ENCODE measurements at places on chromosomes 1 and 21.
A peak's percentile ranks its signal among the peaks of the same experiment; 100 is the strongest.

- no peak for DNase-seq
These were observed 11.4 kb downstream of the EDEM3 start for GRCh38 chr1:184743062-184743756.

DNA sequence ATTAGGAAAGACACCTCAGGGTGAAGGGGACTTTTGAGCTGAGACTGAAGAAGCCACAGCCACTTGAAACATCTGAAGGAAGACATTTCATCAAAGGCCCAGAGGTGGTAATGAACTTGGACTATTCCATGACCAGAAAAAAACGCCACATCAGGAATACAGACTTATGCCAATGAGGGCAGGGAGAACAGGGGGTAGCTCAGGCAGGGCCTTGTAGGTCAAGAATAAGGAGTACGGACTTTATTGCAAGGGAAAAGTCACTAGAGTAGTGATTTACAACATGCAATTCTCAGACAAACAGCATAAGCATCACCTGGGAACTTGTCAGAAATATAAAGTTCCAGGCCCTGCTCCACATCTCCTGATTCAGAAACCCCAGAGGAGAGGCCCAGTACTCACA lies 11.8 kb downstream of the TP53BP2 start:
- DNase-seq = no peak

DNA sequence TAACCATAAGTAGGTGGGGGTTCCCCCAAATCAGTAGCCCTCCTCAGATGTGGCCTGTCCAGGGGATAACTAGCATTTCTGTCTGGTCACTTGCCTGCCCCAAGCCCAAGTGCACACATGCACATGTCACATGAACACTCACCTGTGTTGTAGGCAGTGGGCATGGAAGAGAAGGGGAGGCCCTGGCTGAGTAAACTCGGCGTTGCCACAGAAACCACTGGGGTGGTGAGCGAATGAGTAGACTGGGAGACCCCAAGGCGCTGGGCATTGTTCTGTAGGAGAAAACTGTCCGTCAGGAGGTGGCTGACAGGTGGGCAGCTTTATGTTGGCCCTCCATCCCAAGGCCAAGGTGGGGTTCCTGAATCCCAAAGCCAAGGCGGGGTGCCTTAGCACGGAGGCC lies 25.6 kb downstream of the MEF2D start:
- DNase-seq = no peak

DNA sequence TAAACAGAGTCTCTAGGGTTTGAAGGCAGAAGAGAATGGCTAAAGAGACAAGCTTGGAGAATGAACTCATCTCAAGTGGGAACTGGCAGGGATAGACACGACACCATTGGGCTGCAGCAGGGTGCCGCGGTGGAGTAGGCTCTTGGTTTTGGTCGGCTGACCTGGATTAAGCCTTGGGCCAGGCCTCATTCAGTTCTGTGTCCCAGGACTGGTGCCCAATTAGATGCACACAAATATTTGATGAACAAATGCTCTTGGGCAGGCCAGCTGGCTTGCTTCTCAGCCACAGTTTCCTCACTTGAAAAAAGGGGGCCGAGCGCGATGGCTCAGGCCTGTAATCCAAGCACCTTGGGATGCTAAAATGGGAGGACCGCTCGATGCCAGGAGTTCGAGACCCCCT lies 53.4 kb upstream of the CITED4 start:
- no peak for DNase-seq

- DNase-seq = no peak
These were observed 29.3 kb downstream of the NUP133 start for GRCh38 chr1:229478852-229479251.

DNA sequence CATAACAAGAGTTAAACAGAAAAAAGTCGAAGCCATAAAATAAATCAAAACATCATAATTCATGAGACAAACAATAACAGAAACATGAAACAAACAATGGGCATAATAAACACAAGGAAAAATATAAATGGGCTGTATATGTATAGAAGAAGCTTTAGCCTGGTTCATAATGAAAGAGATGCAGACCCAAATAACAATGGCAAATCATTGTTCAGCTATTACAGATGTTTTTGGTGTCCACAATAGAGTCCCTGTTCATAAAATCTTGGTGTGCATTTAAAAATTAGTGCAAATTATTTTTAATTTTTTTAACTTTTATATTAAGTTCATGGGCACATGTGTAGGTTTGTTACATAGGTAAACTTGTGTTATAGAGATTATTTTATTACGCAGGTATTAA lies 1185.9 kb upstream of the B3GALT2 start:
- no peak for DNase-seq

GRCh38 chr1:17618558-17619247 lies 79.2 kb downstream of the ARHGEF10L start:
- DNase-seq = no peak

DNA sequence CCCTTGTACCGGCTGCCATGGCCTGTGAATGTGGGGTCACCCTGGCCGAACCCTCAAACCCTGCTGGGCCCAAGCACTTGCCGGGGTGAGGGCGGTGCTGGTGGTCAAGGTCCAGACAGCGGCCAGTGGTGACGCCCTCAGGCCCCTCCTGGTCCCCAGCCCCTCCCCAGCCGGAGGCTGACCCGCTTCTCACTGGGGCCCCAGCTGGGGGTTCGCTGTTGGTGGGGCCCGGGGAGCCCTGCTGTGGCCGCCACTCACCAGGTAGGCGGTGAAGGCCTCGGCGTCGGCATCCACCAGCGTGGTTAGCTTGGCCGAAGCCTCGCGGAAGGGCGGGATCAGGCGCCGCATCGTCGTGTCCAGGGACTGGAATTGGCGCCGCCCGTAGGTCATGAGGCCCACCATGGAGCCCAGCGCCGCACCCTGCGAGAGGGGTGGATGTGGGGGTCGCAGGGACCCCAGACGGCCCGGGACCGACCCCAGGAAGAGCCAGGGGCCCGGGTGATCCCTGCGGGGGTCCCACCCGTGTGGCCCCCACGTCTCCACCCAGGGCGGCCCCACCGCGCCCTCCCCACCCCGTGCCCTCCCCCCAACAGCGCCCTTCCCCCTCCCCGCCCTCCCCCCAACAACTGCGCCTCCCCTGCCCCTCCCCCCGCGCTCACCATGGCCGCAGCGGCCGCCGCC lies 10.1 kb downstream of the FTCD start:
- DNase-seq = no peak

DNA sequence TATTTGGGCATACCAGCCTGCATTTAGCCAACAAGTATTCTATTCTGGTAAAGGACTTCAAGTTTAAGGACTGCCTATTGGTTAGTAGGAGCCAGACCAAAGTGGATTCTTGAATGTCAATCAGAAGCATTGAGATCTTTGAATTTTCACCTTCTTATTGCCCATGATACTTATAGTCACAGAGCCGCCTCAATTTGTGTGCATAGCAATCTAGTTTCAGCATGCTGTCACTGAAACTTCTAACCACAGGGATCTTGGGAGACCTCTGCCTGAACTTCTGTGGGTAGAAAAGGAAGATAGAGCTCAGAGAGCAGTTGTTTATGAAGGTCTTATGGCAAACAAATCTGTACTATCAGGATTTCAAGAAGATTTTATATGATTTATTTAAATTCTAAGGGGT lies 501.4 kb upstream of the USP24 start:
- no peak for DNase-seq

DNA sequence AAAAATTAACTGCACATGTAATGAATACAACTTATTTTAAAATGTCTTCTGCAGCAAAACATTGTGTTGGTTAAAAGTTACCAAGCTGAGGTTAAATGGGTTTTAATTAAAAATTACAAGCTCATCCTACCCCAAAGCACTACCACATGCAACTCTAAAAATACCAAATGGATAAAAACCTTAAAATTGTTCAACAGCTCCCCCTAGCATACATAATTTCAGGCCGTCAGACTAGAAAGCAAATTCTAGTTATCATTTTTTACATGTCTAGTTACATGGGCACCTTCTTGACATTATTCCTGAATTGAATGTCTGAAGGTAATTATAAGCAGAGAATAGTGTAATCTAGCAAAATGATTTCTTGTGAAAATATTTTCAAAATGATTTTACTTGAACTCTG lies 176.5 kb downstream of the C1orf21 start:
- no peak for DNase-seq

DNA sequence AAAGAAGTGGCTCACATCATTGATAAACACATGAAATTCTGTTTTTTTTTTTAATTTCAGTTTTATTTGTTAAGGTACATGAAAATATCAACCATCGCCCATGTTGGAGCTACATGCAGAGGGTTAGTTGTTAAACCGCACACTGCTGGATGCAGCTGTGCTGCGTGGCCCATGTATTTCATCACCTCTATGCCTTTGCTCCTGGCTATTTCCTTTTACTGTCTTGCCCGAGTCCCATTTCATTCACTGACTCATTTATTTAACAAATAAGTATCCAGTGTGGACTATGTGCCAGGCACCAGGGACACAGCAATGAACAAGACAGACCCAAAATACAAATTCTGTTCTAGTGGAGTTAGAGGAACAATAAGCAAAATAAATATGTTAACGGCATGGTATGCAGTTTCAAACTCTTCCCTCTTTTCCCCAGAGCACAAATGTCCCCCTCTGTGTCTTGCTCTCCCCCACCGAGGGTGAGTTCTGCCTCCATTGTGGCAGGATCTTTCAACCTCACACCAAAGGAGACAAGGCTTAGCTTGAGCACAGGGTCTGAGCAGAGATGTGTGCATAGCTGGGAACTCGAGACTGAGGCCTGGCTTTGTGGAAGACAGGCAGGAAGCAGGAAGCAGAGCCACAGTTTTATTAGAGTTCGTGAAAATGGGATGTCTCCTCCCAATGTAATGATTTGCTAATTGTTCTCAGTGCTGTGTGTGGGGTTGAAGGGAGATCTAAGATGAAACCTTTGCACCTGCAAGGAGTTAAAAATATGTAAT lies 44.6 kb downstream of the MAN1C1 start:
- no peak for DNase-seq

DNA sequence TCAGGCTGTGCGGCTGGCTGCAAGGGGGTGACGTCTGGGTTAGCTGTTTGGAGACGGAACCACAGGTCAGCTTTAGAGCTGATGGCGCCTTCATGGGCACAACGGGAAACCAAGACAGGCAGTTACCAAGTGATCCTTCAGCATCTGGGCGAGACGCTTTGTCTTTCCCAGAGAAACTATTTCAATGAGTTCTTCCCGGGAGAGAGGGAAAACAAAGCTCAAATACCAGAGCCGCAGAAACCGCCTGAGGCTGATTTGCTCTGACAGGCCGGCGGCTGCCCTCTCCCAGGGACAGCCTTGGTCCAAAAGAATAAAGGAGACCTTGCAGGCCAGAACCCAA lies 76.5 kb downstream of the CD58 start:
- no peak for DNase-seq

GRCh38 chr1:17278996-17279830 lies 28.8 kb upstream of the PADI4 start:
- no peak for DNase-seq

GRCh38 chr1:74504125-74504932 lies 8.1 kb downstream of the LRRC53 start:
- peak; percentile 61 for DNase-seq

DNA sequence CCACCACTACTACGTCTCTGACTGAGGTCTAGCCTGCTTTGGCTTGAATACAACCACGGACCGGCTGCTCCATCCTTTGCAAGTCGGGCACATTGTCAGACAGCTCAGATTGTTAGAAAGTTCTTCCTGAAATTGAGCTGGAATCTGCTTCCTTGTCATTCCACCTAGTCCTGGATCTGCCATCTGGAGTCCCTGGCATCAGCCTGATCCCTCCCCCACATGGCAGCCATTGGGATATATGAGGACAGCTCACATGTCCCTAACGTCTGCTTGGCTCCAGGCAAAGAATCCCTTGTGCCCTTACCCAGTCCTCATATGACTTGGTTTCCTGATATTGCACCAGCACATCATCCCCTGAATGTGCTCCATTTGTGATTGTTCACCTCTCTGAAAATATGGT lies 56.3 kb upstream of the SYT6 start:
- no peak for DNase-seq

DNA sequence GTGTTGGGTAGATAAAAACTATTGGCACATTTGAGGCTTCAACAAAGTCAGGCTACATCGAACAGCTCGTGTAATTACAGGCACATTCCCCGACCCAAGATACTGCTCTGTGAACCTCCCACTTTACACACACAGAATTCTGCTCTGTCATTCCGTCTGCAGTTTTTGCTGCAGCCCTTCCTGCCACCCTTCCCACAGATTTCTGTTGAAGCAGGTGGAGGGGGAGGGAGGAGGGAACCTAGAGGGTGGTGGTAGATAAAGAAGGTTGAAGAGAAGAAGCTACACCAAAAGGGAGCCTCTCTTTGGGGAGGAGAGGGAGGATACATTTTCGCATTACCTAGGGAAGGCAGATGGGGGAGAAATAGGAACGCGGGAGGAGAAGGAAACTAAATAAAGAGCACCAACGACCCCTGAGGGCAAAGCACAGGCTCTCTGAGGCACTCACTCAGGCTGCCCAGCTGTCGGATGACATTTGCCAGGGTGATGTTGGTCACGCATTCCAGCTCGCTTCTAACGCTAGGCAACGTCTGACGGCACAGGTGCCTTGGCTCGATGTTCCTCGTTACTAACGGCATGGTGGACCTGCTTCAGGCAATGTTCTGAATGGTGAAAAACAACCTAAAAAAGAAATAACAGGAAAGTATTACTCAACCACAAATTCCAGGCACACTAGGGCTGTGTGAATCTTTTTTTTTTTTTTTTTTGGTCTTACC lies 36.0 kb downstream of the GPR3 start:
- DNase-seq = no peak

- DNase-seq = no peak
These were observed 4.9 kb upstream of the ATXN7L2 start for GRCh38 chr1:109478806-109479205.

DNA sequence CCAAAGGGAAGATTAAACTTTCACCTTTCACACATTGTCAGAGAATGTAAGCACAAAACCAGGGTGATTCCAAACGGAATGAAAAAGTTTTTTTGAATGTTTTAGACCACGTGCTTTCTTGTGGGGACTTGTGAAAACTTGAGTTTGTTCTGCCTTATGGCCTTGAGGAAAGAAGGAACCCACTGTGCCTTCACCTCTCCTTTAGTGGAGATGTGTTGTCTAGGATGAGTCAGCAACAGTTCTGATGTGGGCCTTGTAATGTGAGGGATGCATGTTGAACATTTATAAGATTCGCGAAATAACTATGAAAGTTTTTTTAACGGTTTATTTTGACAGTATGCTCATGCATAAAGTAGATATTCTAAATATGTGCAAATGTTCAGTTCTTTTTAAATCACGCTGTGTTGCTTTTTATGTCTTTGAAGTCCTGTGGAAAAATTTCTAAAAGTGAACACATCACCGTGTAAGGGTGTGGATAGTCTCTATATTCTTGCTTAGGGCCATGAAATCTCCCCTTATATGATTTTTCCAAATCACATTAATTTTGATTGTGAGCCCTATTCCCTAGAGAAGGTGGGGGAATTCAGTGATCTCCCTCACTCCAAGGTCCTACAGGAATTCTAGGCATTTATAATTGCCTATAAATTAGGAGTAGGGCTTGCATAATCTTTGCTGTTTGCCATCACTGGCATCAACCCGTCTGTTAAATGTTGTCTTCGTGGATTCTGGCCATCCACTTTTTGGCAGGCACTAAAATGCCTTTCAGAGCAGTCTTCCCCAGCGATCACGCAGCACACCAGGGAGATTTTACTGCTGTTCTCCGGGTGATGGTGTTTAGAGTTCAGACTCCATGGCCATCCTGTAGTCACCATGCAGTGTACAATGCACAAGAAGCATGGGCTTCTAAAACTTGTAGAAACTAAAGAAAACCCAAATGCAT lies 47.4 kb downstream of the PLA2G4A start:
- DNase-seq = peak; percentile 16
